ENCODE measurements at places on chromosomes 1 and 21. TPM values are rescaled to one million over a fixed set of nuclear protein-coding genes. Genes with fewer than 3 reads are reported as not detected.

CROCC gene
- polyA plus RNA-seq = 22.9 TPM

CD1D gene
- polyA plus RNA-seq = 1.3 TPM

ZNF695 gene
- polyA plus RNA-seq = 0.90 TPM

SLC16A4 gene
- polyA plus RNA-seq = 9.9 TPM

PLA2G2C gene
- polyA plus RNA-seq = 0.05 TPM

RGS13 gene
- polyA plus RNA-seq = 0.71 TPM

Data from forelimb muscle (tissue), 1 donor.